ENCODE measurements at places on chromosomes 5 and 9.

DNA sequence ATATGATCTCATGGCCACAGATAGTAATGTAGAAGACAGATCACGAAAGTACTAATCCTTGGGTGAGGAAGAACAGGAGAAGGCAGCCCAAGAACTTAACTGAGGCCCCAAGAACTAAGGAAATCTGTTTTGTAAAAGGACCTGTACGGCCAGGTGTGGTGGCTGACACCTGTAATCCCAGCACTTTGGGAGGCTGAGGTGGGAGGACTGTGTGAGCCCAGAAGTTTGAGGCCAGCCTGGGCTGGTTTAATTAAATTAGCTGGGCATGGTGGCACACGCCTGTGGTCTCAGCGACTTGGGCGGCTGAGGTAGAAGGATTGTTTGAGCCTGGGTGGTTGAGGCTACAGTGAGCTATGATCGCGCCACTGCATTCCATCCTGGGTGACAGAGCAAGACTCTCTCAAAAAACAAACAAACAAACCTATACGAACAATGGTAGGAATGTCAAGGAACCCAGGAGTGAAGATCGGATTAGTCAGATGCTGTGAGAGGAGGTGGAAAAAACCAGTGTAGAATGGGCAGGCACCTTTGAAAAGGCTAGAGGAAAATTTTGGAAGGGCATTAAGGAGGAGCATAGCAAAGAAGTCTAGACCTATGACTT lies 283.8 kb upstream of the DMRT1 start:
- DNase-seq: no peak

- no peak for DNase-seq
Measured at GRCh38 chr9:556199-556598, 285.3 kb upstream of the DMRT1 start.

- no peak for DNase-seq
Measured at GRCh38 chr5:38191693-38192092, 66.7 kb upstream of the EGFLAM start.

GRCh38 chr9:112233769-112234168 lies 58.7 kb upstream of the SUSD1 start:
- no peak for DNase-seq

DNA sequence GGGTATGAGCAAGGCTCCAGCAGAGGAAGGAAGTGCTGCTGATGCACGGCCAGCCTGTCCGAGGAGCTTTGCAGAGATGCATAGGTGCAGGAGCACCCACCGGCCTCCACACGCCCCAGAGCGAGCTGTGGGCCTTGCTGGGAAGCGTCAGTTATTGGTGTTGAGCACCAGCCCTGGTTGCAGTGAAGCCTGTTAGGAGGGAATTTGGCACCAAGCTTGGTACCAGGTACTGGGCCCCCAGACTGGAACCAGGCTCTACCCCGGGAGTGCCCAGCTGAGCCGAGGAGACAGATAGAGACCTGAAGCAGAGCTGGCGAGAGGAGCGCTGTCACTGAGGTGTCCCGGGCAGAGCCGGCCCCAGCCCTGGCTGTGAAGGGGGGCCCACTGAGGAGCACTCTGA lies 5.2 kb downstream of the TCF7 start:
- DNase-seq: no peak

DNA sequence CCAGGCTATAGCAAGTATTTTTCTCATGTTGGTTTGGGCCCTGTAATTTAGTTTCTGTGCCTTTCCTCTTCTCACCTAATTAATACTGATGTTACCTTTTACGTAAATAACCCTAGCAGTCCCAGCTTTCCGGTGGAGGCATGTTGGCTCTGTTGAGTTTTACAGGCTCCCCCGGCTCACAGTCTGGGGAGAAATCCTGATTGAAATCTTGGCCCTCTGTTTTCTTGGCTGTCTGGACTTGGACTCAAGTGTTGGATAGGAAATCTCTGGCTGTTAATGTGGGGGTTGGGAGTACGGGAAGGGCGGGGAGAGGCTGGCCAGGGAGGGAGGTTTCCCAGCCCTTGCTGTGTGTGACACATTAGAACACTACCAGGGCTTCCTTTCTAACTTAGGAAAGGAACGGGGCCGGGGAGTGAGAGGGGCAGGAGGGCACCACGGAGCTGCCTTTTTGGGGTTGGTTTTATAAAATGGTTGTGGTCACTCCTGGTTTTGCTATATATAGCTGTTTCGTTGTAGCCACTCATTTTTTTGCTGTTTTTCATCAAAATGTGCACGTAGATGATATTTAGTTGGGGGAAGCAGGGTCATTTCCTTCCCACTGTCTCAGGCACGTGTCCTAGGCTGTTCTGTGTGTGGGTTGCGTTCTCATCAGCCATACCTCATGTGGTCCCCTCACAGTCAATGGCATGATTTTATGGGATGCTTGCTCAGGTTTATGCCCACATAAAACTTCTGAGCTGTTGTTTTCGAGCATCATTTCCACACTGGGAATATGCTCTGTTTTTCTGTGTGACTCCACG lies 11.0 kb downstream of the TRIO start:
- no peak for DNase-seq

GRCh38 chr9:136255896-136256890 lies 10.6 kb upstream of the QSOX2 start:
- DNase-seq: no peak

Measured in GM13976 (cell line).